Activated T-helper 1 cell treated with anti-CD3 and anti-CD28 coated beads, Interleukin-12 subunit alpha, Interleukin-12 subunit beta, Interleukin-2, Interleukin-4 antibody, amounts not matched to agents 30 ng/mL and 10 ng/mL and 1 ng/mL, durations not matched to agents 14 hours and 24 hours and 36 hours (primary cell): ENCODE measurements at places on chromosomes 12 and 14. TPM values are rescaled to one million over a fixed set of nuclear protein-coding genes. Genes with fewer than 3 reads are reported as not detected.

Gene ACOT6
- not detected in 2 replicates for total RNA-seq

Gene ZNF740
- 48.1 and 52.8 TPM in 2 replicates for total RNA-seq

Gene KRT8
- total RNA-seq: 0.23 TPM in 1 of 2 replicates, not detected in the other

Gene DIO2
- total RNA-seq: not detected in 2 replicates

Gene RIMBP2
- total RNA-seq: 0.29 TPM in 1 of 2 replicates, not detected in the other

Gene MYO1A
- total RNA-seq: 1.1 and 2.6 TPM in 2 replicates

Gene ZDHHC22
- total RNA-seq: not detected in 2 replicates

Gene KRT74
- not detected in 2 replicates for total RNA-seq

Gene NT5DC3
- total RNA-seq: 13.2 and 14.2 TPM in 2 replicates

Gene SLC6A15
- total RNA-seq: not detected in 2 replicates

Gene GPR135
- total RNA-seq: 1.5 and 1.6 TPM in 2 replicates

- DNase-seq: no peak
Observed at GRCh38 chr14:81737938-81738337, 204.3 kb upstream of the SEL1L start.

GRCh38 chr12:121614872-121615467, 11.4 kb upstream of the ORAI1 start:
- no peak for DNase-seq

DNA sequence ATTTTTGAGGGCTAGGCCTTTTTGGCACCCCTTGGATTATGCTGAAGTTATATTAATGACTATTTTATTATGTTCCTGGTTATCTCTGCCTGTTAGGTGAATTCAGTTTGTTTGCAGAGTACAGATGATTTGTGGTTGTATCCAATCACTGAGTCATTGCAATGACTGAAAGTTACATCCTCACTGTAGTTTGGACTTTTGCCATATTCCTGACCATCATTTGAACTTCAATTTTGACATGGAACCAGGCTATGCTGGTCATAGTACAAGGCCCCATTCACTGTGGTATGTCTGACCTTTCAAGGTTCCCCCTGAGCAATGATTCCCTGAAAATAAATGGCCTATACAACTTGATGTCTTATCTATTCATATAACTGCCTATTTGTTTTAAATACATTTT, 621.0 kb downstream of the CCER1 start:
- DNase-seq: no peak

GRCh38 chr12:123398550-123399254, 14.8 kb downstream of the KMT5A start:
- DNase-seq: no peak

DNA sequence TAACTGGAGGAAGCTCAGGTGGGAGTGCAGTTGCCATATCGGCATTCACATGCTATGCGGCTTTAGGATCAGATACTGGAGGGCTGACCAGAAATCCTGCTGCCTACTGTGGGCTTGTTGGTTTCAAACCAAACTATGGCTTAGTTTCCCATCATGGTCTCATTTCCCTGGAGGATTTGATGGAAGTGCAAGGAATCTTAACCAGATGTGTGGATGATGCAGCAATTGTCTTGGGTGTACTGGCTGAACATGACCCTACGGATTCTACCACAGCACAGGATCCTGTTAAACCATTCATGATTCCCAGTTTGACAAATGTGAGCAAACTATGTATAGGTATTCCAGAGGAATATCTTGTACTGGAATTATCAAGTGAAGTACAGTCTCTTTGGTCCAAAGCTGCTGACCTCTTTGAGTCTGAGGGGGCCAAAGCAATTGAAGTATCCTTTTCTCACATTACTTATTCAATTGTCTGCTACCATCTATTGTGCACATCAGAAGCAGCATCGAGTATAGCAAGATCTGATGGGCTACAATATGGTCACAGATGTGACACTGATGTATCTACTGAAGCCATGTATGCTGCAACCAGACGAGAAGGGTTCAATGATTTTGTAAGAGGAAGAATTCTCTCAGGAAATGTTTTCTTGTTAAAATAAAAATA, 42.9 kb downstream of the RALGAPA1 start:
- DNase-seq: no peak

- DNase-seq: no peak
Observed at GRCh38 chr12:2526371-2526770, 268.4 kb upstream of the FKBP4 start.

DNA sequence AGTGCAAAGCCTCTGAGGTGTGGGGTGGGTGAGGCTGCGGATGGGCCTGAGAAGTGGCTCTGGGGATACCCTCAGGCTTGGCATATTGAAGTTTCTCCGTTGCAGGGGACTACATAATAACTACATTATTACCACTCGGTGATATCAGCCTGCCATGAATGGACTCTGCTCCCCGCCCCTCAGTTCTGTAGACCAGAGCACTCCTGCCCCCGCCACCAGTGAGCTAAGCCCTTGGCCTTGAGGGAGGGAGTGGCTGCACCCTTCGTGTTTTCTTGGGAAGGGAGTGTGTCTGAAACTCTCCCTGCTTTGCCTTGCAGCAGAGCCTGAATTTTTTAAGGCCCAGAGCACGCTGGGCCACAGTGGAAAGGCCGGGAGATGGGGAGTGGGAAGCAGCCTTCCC, 1.7 kb downstream of the ORAI1 start:
- DNase-seq: no peak

DNA sequence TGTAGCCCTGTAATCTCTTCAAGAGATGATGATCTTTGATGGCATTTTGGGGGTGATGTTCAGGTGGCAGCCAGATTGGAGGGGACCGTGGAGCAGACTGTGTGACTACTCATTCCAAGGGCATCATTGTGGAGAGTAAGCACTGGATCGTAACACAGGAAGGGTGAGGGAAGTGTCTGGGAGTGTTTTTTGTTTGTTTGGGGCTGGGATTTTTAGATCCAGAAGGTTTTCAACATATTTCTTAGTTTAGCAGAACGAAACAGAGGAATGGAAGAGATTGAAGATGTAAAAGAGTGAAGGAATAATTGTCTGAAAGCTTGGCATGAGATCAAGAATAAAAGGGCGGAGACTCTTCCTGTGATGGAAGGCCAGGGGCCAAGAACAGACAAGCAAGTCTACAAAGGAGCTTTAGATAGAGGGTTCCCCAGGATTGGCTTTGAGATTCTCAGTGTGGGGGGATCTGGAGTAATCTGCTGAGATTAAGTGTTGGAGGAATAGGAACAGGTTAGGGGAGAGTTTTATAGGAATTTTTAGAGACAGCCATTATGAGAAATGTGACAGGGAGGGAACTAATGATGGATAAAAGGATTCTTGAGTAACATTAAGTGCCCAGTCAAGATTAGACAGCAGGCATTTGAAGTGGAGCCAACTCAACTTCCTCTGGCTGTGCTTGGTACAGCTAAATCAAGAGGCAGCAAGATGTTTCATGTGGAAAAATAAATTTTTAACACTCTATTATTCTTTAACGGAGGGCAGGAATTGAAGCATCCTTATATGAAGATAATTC, 79.7 kb upstream of the REP15 start:
- no peak for DNase-seq

GRCh38 chr12:115697340-115697739, 580.2 kb downstream of the MED13L start:
- no peak for DNase-seq

DNA sequence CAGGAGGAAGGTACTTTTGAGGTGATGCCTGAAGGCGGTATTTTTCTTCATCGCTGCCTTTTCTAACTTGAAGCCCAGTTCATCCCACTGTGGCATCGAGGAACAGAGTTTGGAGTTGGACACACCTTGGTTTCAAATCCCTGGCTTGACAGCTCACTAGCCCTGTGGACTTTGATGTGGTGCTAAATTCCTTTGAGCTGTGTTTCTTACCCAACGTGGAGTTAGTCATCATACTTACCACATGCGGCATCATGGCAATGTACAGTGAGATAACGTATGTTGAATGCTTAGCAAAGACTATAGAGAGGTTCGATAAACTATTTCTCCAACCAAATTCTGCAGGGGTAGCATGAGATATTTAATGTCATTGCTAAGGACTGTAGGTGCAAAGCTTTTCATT, 3.4 kb downstream of the PLEKHG3 start:
- DNase-seq: no peak

- DNase-seq: no peak
Observed at GRCh38 chr12:121889274-121889624, 659 bp downstream of the PSMD9 start.

DNA sequence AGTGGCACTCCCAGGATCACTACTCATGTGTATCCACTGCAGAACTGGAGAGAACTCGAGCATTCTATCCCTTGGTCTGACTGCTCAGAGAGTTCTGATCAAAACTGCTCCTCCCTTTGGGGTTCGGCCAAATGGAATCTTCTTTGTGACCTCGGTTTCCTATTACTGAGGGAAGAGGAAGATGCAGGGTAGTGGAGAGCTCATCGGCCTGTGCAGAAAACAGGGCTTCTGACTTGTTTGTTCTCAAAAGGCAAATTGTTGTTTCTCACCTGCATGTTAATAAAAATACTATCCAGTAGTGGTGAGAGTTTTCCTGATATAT, 17.1 kb upstream of the AKAP6 start:
- DNase-seq: no peak

GRCh38 chr12:10739157-10740118, 16.3 kb upstream of the YBX3 start:
- DNase-seq: no peak

GRCh38 chr14:50768680-50769079, 62.3 kb downstream of the NIN start:
- DNase-seq: no peak

DNA sequence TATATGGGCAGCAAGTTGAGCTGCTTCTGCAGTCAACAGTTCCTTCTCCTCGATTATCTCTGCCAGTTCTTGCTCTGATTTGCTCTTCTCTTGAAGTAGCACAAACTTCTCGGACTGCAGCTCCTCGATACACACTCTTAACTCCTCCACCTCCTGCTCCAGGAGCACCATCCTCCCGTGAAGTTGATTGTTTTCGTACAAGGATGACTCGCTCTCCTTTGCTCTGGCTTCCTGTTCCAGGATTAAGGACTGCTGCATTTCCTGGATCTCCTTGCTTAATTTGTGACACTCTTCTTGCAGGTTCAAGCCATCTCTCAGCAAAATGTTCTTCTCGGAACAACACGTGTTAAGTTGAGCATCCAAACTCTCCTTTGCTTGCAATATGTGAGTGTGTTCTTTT, 56.2 kb upstream of the VPS33A start:
- DNase-seq: no peak

DNA sequence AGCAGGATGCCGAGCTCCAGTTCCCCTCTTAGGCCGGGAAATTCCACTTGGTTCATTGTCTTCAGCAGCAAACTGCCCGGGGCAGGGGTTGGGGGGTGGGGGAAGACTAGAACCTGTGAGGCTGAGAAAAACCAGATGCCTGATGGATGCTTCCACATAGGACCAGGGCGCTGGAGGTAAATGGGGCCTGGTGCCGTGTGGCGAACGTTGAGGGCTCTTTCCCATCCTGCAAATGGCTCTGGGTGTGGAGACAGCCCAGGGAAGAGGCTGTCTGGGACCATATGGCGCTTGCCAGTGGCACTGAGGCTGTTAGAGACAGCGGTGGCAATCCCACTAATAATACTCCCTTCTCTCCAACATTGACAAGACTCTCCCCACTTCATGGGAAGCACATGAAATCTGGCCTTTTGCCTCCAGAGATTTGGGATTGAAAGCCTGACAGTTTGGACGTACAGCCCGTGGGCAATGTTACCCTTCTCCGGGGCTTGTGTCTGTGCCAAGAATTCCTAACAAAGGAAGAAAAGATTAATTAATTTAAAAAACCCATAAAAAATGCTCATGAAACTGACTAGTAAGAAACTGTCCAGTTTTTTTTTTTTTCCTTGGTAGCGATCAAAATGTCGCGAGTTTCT, 44.5 kb downstream of the MAP1LC3B2 start:
- DNase-seq: no peak

- DNase-seq: no peak
Observed at GRCh38 chr12:23760495-23760894, 189.0 kb downstream of the SOX5 start.

DNA sequence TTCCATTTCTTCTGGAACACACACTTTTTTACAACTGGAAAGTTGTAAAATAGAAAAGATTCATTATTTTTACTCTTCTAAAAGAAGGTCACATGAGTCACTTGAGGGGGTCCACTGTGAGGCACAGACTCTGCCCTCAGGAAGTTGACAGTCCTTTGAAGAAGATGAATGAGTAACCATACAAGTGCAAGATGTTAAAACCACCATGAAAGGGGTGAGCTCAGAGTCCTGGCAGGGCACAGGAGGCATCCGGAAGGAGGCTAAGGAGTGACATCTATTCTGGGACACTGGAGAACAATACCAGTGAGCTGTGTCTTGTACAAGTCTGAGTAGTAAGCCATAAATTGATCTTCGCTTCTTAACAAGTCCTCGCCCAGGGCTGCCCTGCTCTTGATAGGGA, 126.0 kb upstream of the FRMD6 start:
- DNase-seq: no peak

- no peak for DNase-seq
Observed at GRCh38 chr14:32698831-32699230, 239.8 kb upstream of the NPAS3 start.

- DNase-seq: no peak
Observed at GRCh38 chr14:69612014-69612782, 802 bp downstream of the SUSD6 start.

- no peak for DNase-seq
Observed at GRCh38 chr12:47828008-47828975, 8.6 kb upstream of the HDAC7 start.

GRCh38 chr12:1463073-1463905, 131.1 kb downstream of the FBXL14 start:
- DNase-seq: no peak

- DNase-seq: no peak
Observed at GRCh38 chr14:22890416-22890815, 7.4 kb downstream of the REM2 start.

DNA sequence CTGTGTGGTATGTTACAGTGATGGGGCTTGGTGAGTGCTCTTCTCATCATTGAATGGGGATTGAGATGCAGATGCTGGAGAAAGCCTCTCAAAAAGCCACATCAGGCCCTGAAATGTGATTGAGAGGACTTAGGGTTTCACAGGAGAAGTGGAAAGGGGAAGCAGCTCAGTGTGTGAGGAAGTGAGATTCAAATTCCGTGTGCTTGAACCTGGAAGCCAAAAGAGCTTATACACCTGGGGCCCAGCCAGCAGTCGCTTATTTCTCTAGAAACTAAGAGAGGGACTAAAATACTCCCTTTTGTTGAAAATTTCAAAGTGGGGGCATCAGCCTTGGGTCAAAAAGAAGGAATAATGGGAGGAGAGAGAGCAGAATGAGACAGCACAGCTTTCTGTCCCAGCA, 39.1 kb upstream of the GZMB start:
- no peak for DNase-seq

DNA sequence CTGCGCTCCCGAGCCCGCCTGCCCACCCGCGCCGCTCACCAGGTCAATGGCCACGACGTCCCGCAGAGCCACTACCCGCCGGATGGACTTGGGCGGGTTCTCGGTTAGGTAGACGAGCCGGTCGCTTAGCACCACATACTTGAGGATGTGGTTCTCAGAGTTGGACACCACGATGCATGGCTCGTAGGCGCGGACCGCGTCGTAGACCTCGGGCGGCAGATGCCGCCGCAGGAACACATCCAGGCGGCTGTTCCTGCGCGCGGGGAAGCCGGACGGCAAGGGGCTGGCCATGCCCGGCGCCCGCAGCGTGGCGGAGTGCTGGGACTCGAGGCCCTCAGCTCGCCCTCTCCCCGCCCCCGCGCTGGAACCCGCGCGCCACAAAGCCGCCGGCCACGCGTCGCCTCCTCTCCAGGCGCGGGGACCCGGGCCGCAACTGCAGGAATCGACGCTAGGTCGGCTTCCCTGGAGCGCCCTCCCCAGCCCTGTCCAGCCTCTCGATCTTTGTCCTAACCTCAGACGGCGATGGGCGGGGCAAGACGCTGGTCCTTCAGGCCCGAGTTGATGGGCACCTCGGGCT, at the start of gene C12orf56:
TSS of gene C12orf56 (minus strand) at position 484 of the 577 bp plus-strand sequence. CDS start at position 291, 193 bp downstream.
- DNase-seq: no peak
